Glomerular endothelial cell (primary cell): ENCODE measurements at places on chromosomes 6 and 20.
A peak's percentile ranks its signal among the peaks of the same experiment; 100 is the strongest.

DNA sequence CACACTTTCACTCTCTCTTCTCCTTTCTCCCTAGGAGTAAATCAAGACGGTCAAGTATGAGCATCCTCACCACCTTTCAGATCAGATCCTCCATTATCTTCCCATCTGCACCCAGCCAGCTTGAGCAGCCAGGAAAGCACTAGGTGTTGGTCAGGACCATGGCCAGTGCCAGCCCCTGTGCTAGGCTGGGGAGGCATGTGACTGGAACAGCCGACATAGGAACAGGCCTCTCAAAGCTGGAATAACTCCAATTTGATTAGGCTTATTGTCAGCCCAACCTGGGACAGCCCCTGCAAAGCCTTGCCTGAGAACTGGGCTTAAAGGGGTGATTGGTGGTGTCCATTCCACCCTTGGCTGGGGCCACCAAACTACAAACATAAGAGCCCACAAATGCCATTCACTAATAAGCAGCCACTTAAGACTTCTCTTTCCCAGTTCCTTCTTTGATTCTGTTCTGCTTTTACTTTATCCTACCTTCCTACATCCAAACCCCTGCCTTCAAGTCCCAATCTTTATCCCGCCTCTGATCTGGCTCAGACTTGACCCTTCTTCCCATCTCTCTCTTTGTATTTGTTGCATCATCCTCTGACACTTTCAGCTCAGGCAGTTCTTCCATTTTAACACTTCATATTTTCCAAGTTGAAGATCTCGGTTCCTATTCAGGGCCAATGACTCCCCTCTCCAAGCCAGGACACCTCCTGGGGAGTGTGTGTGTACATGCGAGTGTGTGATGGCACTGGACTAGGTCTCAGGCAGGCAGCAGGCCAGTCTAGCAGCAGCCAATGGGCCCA lies 4.5 kb upstream of the TREM2 start:
- no peak for DNase-seq

DNA sequence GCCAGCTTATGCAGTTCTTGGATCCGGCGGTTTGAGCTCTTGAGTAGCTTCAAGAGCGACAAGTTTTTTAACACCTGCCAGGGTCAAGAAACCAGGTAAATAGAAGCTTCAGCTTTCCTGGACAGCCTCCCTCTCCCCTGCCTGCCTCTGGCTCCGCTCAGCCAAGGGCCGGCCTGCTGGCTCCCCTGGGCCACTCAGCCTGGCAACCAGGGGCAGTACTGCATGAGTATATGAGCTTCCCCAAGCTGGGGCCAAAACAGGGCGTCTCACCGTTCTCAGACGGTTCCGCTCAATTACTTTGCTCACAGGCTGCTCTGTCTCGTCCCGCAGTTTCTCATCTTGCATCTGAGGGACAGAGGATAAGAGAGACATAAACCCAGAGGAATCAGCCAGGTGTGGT lies 856 bp downstream of the TP53TG5 start:
- no peak for DNase-seq

- DNase-seq = no peak
These were observed 138.7 kb upstream of the SASH1 start for GRCh38 chr6:148203970-148204369.

- no peak for DNase-seq
These were observed 149.7 kb downstream of the KIF16B start for GRCh38 chr20:16423311-16424212.

- peak; percentile 70 for DNase-seq
These were observed 138.3 kb upstream of the CDYL start for GRCh38 chr6:4637691-4638433.

DNA sequence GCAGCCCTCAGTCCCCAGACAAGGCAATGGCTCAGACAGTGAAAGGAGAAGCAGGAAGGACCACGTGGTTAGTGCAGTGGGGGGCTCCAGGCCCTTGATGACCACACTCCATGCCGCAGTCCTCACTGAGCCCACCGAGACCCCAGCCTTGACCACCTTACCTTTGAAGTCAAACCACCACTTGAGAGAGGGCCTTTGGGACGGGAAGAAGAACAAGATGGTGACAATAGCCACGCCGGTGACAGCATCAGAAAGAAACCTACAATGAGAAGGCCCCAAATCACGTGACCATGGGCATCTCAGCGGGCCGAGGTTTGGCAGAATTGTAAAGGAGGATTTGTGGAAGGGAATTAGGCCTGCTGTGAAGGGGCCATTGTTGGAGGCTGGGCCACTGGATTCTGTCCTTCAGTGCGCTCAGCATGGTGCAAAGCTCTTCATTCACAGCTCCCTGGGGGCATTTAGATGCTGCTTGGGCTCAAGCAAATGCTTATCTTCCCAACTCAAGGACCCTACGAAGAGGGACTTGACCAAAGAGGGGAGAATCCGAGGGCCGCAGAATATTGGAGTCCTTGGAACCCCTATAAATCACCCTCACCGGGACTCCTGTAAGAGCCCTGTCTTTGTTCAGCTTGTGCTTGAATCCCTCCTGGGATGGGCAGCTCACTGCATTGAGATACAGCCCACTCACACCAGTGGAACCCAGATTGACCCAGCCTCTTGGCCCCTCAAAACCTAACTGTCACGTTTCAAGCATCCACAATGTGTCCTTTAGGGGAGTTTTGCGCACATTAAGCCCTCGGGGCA lies 33.2 kb upstream of the OCSTAMP start:
- DNase-seq = no peak

- no peak for DNase-seq
These were observed 6.8 kb downstream of the MKKS start for GRCh38 chr20:10427060-10427692.

DNA sequence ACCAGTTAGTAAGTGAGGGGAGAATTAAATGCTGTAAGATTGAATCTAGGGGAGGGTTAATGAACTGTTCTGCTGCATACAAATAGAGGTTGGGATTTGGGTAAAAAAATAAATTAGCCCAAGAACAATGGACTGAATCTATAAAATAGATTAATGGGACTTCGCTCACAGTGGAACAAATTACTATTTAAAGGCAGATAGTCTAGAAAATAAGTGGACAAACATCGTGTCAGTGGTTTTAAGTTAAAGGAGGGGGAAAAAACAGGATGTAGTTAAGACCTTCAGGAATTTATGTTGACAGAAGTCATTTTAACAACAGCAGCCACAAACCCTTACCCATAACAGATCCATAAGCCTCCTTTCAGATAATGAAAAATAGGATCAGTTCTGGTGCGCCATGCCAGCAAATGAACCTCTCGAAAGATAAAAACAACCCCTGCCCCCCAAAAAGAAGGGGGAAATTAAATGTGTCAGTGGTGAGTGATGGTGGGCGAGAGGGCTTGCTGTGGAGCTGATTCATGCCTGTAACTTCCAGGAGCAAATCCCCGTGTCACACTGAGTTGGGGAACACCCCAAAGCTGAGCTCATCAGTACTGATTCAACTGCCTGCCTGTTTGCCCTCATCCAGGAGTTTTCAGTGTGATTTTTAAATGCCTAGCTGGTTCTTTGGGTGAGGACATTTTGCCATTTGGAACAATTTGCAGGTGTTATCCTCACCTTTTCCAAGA lies 86.8 kb downstream of the PPP1R14C start:
- DNase-seq = no peak

GRCh38 chr20:64277571-64278316 lies 22.2 kb downstream of the PCMTD2 start:
- DNase-seq = no peak

DNA sequence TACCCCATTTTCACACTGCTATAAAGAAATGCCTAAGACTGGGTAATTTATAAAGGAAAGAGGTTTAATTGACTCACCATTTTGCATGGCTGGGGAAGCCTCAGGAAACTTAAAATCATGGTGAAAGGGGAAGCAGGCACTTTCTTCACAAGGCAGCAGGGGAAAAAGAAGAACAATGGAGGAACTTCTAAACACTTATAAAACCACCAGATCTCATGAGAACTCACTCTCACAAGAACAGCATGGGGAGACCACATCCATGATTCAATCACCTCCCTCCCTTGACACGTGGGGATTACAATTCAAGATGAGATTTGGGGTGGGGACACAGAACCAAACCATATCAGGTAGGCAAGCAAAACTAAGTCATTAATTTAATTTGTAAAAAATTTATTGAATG lies 343.2 kb downstream of the FRK start:
- DNase-seq = no peak

- no peak for DNase-seq
These were observed 37.8 kb upstream of the TFB1M start for GRCh38 chr6:155352130-155352420.

DNA sequence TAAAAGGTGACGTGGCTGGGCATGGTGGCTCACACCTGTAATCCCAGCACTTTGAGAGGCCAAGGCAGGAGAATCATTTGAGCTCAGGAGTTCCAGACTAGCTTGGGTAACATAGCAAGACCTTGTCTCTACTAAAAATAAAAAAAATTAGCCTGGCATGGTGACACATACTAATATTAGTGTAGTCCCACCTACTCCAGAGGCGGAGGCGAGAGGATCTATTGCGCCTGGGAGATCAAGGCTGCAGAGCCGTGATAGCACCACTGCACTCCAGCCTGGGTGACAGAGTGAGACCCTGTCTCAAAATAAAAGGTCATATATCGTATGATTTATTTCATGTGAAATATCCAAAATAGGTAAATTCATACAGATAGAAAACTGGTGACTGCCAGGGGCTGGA lies 132.5 kb downstream of the SLC16A10 start:
- no peak for DNase-seq

DNA sequence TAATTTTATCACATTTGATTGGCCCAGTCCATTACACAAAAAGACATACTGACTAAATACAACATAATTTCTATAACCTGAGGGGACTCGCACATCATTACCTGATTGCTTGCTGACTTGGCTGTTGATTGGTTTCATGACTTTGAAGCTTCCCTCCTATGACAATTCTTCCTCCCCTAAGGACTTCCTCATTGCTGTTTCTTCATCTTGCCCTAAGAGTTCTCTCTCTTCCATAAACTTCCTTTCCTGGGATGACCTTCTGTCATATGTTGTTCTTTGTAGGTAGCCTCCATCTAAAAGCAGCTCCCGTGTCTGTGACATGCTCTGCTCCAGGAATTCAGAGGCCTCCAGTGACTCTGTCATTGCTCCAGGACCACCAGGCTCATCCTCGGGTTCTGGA lies 22.6 kb downstream of the RSPH3 start:
- no peak for DNase-seq

- DNase-seq = no peak
These were observed 228.1 kb downstream of the PRL start for GRCh38 chr6:22068561-22069305.

GRCh38 chr6:33592595-33593413 lies 12.7 kb upstream of the BAK1 start:
- DNase-seq = no peak

GRCh38 chr20:4972506-4973251 lies 28.6 kb downstream of the SLC23A2 start:
- no peak for DNase-seq

DNA sequence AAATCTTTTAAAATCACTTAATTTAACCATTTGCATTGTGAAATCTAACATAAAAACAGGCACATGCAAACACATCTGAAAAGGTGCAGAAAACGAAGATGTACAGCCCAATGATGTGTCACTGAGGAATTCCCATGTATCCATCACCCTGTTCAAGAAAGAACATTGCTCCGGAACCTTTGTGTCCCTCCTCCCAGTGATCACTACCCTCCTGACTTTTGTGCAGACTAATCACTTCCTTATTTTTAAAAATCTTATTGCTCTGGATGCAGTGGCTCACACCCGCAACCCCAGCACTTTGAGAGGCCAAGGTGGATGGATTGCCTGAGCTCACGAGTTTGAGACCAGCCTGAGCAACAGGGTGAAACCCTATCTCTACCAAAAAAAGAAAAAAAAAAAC lies 14.6 kb downstream of the GINS1 start:
- DNase-seq = no peak

GRCh38 chr6:44668391-44668930 lies 281.0 kb downstream of the CDC5L start:
- DNase-seq = no peak

- DNase-seq = no peak
These were observed 30.3 kb downstream of the AK9 start for GRCh38 chr6:109660526-109661320.

DNA sequence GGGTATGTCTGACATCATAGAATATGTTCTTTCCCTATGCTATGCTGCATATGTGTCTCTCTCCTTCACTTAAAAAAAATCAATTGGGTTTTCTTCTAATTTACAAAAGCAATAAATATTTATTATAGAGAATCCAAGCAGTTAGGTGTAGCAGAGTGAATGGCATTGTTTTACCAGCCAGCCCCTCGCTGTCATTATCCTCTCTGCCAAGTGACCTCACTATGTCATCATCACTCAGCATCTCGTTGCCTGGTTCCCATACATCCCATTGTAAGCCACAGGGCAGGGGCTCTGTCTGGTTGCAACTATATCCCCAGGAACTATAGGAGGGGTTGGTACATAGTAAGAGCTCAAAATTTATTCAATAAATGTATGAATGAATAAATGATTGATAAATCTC lies 31.3 kb downstream of the KIAA0319 start:
- DNase-seq = no peak

GRCh38 chr6:5379647-5380242 lies 118.4 kb downstream of the FARS2 start:
- DNase-seq = no peak

GRCh38 chr6:15247500-15248450 lies 1.9 kb downstream of the JARID2 start:
- DNase-seq = no peak

- no peak for DNase-seq
These were observed 160.2 kb downstream of the SYNDIG1 start for GRCh38 chr20:24629668-24630067.

DNA sequence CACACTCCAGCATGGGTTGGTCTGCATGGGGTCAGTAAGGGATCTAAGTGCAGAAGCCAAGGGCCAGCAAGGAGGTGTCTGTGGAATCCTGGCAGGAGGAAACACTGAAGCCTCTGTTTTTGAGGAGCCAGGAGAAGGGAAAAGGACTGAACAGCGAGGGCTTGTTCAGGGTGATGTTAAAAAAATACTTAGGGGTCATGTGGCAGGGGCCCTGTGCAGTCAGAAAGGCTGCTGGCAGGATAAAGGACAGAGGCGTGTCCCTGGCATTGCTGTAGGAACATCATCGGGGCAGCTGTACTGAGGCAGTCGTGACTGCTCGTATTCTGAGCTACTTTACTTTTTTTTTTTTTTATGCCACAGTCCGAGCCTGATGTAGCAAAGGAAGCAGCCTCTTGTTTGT lies 127.1 kb upstream of the ZFP64 start:
- DNase-seq = no peak

DNA sequence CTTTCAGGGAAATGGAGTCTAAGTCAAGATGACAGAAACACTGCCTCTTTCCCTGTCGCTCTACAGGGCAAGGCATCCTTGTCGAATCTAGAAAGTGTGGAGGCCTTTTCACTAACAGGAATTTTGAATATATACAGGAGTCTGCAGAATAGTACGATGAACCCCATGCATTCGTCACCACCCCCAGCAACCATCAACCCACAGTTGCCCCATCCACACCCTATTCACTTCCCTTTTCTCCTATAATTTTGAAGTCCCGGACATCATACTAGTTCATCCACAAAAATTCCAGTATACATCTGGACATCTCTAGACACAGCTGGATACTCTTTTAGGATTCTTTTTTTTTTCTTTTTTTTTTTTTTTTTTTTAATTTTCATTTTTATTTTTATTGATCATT lies 80.7 kb upstream of the RIN2 start:
- DNase-seq = no peak
